ENCODE measurements at places on chromosomes 4 and X.

DNA sequence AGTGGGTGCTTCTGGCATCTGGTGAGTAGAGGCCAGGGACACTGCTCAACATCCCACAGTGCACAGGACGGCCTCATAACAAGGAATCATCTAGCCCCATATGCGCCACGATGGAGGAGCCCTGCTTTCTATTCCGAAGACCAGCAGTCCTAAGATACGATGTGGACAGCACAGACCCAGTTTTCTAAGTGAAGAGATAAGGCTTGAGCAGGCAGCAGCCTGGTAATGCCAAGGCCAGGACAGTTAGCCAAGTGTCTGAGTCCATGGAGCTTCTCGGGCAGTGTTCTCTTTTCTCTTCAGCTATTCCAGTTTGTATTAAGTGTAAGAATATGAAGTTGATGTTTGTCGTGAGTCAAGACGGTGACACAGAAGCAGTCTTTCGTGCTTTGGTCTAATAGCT is 112.7 kb downstream of the TBL1X start:
- no peak for DNase-seq

DNA sequence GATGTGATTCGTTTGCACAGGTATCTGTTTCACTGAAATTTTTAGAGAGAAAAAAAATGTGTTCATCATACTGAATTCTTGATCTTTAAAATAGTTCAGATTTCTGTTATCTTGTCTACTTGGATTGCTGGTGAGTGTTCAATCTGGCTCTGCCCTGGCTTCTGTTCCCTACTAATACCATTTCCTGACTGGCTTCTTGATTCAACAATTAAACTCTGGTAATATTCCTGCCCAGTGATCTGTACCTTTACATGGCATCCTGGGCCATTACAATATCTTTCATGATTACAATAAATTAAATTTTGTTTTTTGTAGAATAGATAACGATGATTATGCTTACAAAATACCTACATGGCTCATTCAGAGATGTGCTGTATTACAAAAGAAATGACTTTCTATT is 1388.0 kb upstream of the TENM3 start:
- no peak for DNase-seq

DNA sequence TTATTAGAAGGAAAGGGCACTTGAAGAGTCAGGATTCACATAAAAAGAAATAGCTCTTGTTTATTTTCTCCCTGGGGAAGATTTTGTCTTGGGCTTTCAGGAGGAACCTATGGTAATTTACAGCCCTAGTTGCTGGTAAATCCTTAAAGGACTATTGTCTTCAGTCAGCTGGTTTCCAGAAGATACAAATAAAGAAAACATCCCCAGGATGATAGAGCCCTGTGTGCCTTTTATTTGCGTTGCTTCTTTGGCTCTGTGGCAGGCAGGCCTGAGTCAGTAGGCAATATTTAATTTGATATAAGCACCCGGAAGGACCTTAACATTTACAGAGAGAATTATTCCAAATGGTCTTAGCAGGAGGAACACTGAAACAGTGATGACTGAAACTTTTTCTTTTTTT is 131.0 kb upstream of the SLC34A2 start:
- DNase-seq: no peak

- no peak for DNase-seq
These were observed 608.7 kb downstream of the TLL1 start for GRCh38 chr4:166481739-166482138.

DNA sequence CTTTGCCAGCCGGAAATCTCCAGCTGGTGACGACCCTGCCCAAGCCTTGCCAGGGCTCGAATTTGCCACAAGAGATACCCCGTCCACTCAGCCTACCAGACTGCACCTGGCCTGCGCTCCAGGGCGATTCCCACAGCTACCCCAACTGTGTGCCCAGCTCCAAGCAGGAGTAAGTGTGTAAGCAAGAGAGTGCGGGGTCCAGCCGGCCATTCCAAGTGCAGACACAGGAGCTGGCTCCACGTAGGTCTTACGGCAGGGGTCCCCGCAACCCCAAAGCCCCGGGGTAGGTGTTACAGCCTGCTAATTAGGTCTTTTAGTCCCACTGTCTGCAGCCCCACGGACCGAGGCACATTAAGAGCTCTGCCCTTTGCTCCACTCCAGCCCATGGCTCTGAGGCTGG is 1305.2 kb downstream of the ARAP2 start:
- no peak for DNase-seq

- no peak for DNase-seq
These were observed 96.5 kb downstream of the SLC2A9 start for GRCh38 chr4:9924750-9925149.

- no peak for DNase-seq
These were observed 171.6 kb downstream of the PCDH10 start for GRCh38 chr4:133320576-133321170.

GRCh38 chrX:105328773-105329172 is 108.3 kb upstream of the TEX13A start:
- DNase-seq: no peak

DNA sequence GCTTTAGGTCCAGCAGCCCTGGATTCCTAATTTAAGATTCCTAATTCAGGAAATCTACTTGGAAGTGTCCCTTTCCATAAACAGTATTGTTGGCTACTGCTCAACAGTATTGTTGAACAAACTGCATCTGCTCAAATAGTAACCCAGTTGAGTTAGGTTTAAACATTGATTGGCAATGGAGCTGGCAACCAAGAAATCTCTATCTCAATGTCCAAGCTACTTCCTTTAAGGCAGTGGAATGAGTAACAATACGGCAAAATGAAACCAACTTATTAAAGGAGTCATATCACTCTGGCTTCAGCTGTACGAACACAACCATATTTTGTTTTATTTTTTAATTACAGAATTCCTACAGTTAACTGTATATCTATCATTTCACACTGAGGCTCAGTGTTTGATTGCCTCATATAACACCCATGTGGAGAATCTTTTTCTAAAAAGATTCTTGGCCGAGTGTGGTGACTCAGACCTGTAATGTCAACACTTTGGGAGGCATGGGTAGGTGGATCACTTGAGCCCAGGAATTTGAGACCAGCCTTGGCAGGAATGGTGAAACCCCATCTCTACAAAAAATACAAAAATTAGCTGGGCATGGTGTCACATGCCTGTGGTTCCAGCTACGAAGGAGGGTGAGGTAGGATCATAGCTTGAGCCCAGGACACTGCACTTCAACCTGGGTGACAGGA is 71.7 kb upstream of the IL13RA1 start:
- no peak for DNase-seq

GRCh38 chrX:102959471-102959870 is 22.4 kb downstream of the RAB40AL start:
- no peak for DNase-seq

- DNase-seq: no peak
These were observed 1513.0 kb downstream of the STIM2 start for GRCh38 chr4:28373601-28374000.

- no peak for DNase-seq
These were observed 316.8 kb upstream of the EMCN start for GRCh38 chr4:100834616-100835015.

DNA sequence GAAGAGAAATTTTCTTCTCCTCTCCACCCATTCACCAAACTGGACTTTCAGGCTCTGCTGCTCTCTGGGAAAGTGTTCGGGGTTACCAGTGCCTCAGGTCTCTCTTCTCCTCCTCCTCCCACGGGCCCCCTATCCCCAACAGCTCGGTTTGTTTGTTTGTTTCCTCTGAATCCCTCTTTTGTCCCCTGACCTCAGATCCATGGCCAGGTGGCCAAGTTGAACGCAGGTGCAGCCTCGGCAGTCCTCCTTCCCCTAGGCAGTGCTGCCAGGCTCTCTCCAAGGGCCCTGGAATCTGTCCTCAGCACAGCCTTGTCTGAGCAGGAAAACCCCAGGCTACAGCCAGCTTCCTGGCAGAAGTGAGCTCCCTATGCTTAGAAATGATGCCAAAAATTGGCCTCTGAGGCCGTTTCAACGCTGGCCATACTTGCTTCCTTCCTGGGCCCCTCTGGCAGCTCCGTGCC is 60.0 kb downstream of the FHDC1 start:
- peak; percentile 12 for DNase-seq

- DNase-seq: no peak
These were observed 96.6 kb upstream of the OTUD4 start for GRCh38 chr4:145277011-145277410.

- DNase-seq: no peak
These were observed 19.2 kb upstream of the ATXN3L start for GRCh38 chrX:13338996-13339515.

DNA sequence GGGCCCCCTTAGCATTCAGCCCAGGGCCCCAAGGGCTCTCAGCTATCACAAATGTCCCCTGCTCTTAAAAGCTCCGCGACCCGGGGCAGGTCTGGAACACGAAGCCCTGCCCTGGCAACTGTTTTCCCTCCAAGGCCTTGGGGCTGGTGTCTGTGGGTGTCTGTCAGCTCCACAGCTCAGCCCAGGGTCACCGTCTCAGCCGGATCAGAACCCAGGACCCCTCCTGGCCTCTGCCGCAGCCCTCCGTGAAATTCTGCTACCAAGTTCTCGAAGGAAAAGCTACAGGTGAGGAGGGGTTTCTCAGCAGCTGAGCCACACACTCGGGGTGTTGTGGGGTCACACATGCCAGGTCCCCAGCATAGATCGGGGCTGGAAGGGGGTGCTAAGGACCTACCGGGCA is 61.2 kb downstream of the ACOX3 start:
- DNase-seq: no peak

DNA sequence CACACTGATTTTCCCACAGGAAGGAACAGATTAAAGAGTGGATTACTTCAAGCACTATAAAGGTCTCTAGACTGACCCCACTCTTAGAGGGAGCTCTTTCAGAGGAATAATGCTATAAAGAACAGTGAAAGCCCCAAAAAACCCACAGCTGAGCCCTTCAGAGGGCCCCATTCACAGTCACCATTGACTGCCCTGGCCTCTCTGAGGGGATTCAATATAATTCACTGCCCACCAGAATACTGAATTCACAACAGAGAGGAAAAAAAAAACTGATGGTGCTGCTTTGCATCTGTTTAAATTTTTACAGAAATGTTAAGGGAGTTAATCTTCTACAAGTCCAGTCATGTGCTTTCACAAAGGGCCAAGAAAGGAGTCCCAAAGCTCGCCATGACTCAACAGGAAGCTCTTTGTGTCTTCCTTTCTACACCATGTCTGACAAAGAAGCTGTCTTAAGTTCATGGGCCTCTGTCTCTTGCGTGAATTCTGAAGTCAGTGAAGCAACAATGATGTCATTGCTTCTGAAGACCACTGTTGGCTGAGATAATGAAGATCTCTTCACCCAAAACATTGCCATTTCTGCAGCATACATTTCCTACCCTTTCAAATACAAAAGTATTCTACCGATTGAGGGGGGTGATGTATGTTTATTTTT is 174.9 kb downstream of the ADAMTS3 start:
- no peak for DNase-seq
